ENCODE measurements at places on chromosomes 4 and X.

- no peak for DNase-seq
Observed at GRCh38 chr4:10161146-10161545, 44.5 kb upstream of the WDR1 start.

DNA sequence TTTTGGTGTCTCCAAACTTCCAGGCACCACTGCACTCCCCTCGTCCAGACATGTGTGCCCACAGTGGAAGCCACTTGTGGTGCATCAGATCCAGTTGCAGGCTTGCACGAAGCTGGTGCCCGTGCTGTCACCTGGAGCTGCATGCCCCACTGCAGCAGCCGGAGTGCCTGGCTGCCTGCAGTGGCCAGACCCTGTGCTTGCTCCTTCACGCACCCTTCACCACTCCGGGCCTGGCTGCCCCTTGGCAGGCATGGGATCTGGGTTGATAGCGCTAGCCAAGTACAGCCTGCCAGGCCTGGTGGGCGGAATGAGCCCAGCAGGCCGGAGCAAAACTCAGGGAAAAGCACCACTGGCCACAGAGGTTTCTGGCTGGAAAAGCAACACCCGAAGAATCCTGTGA is 50.2 kb upstream of the SHISA3 start:
- DNase-seq, result no peak

- no peak for DNase-seq
Observed at GRCh38 chr4:123986268-123986798, 589.7 kb downstream of the SPRY1 start.

DNA sequence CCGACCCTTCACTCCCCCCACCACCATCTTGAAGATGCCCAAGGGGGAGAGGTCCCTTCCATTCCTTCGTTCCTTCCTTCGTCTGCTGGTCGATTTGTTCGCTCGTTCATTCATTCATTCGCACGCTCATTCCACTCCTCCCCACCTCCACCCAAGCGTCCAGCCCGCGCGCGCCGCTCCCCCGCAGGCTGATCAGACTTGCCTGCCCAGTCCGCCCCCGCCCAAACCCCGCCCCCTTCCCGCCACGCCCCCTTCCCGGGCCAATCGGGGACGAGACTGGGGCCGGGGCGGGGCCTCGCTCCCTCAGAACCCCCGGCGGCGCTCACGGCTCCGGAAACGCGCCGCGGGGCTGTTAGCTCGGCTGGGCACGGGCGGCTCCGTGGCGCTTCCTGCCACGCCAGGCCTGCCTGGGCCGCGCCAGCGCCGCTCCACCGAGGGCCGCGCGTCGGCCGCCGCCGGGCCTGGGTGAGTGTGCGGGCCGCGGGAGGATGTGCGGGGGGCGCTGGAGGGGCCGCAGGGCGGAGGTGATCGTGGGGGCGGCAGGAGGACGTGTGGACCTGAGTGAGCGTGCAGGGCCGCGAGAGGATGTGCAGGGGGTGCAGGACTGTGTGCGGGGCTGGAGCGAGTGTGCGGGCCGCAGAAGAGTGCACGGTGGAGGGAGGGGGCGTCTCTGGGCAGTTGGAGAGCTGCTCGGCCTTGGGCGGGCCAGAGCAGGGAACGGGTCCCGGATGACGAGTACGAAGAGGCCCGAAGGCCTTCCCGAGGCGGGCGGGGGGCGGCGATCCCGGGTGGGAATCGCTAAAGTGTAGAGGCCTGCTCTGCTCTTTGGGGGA is at the start of gene ZNF275:
TSS of gene ZNF275 (plus strand) at position 333 of the 833 bp plus-strand sequence. CDS start 2,527 bp downstream, outside the sequence.
- DNase-seq, result peak; percentile 70

DNA sequence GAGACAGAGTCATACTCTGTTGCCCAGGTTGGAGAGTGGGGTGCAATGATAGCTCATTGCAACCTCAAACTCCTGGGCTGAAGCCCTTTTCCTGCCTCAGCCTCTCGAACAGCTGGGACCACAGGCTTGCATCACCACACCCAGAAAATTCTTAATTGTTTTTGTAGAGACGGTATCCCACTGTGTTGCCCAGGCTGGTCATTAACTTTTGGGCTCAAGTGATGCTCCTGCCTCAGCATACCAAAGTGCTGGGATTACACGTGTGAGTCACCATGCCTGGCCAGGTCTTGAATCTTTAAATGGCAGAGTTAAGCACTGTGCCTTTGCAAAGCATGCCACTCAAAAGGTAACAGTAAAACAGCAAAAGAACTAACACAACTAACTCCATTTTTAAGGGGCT is 28.6 kb upstream of the BBS12 start:
- no peak for DNase-seq

DNA sequence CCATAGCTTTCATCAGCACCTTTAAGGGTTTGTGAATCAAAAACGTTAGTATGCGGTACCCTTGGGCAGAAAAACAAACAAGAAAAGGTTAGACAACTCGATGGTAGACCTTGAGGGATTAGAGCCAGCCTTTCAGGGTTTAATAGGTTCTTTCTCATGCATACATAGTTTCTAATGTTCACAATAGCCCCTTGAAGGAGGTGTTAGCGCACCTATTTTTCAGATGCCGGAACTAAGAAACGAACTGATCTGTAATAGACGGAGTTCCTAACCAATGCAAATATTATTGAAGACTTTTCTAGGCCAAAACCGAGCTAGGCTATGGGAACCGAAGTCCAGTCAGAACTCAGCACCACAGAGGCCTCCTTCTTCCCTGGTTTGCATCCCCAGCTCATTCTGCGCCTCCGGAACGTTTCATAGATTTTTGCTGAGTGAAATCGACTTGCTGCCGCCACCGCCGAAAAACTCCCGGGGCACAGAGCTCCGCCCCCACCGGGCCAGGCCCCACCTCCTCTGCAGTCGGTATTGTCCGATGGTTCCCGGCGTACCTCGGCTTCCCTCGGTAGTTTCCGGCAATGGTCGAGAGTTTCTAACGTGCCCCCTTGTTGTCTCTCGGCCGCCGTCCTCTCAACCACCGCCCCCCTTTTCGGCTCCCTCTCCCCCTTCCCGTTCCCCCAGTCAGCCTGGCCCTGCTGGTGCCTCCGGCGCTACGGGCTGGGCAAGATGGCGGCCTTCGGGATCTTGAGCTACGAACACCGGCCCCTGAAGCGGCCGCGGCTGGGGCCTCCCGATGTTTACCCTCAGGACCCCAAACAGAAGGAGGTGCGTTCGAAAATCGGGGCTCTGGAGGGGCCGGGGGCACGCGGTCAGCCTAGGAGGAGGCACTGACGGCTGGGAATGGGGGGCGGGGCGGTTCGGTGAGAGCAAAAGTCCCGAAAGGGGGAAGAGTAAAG is at the start of gene MED12:
TSS of gene MED12 (plus strand) at position 565 of the 953 bp plus-strand sequence. CDS start at position 724, 159 bp downstream.
- peak; percentile 61 for DNase-seq

DNA sequence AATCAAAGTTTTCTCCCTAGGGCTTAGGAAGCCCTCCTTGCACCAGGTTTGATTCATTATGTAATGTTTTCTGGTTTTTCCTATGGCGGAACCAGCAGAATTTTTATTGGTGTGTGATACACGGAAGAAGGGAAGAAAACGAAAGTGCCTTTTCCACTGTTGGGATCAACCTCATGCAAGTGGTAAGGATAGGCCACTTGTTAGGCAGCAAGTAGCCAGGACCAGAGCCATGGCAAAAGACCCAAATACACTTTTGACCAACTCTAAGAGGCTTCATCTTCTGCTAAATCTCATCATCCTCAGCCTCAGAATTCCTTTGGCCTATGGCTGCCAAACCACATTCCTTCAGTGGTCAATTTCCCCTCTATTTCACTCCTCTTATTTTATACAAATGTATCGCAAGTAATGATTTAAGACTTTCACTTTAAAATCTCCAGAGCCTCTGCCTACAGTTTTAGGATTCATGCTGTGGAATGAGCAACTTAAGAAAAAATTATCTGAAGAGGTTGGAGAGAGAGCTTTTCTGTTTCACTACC is 21.2 kb downstream of the PPAT start:
- no peak for DNase-seq

DNA sequence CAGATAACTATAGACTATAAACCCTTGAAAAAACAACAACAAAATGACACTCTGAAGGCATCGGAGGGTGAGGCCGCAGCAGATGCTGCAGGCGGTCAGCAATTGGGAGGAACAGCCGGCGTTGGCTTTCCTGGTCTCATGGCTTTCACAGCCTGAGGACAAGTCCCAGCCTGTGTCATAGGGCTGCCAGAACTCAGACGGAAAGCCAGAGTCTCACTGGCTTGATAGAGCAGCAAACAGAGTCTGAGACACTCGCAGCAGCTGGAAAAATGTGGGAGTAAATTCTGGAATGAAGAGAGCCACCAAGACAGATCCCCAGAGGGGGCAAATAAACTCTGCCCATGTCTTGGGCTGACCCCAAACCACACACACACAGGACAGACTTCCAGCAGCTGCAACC is 86.3 kb downstream of the PPP2R2C start:
- no peak for DNase-seq

GRCh38 chrX:46837558-46838485 is 979 bp downstream of the RP2 start:
- no peak for DNase-seq

GRCh38 chr4:151045907-151046306 is 30.8 kb upstream of the LRBA start:
- DNase-seq, result no peak

DNA sequence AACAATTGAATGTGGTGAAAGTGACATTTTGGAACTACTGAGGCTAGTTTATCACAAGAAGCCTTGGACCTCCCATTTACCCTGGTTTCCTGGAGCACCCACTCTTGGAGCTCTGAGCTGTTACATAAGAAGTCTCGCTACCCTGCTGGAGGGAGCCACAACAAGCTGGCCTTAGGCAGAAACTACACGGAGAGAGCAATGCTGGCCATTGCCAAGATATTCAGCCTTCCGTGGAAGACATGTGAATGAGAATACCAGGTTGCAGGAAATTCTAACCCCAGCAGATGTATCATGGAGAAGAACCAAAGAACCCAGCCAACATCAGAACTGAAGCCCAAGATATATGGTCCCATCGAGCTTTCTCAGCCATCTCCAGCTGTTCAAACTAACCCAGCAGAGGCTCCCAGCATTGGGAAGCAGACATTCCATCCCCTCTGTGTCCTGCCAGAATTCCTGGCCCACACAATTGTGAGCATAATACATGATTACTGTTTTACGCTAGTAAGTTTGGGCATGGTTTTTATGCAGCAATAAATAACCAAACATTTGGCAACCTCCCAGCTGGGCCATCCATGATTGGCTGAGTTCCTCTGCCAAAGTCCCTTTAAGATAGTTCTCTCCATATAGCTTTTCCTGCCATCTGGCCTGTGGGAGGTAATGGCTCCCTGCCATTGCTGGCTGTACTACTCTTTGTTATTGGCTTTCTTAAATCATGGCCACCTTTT is 17.9 kb upstream of the PDE5A start:
- no peak for DNase-seq
